ENCODE measurements at places on chromosomes 7 and 10.

DNA sequence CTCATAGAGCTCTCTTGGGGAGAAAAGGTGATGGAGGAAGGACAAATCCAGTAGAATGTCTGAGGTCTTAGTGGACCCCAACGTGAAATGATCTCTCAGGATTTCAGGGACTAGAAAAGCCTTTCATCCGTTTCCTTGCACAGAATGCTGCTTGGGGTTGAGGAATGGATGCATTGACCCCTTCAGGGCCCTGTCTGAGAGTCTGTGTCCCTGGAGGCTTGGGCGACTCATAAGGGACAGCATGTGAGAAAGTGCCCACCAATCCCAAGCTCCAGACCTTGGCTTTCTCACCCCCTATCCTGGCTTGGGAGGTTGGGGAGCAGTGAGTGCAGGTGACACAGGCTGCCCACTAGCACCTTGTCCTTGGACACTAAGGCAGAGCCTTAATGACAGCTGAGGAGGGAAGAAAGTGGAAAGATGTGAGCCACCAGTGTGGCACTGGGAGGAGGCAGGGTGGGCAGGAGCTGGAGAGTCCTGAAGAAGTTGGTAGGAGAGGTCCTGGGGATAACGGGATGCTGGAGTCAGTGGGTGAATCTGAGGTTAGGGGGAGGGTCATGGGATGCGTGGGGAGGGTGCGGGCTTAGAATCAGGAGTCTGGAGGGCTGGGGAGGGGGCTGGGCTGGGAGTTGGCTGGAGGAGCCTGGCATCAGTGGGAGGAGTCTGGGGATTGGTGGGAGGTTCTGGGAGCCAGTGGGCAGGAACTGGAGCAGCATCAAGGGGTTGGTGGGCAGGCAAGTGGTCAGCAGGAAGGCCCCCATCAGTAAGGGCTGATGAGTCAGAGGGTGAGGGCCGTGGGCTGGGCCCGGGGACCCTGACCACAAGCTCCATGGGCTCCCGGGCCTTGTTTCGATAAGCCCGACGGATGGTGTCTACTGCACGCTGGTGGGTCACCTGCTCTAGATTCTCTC is 8.6 kb downstream of the LZTS2 start:
- DNase-seq, result no peak

DNA sequence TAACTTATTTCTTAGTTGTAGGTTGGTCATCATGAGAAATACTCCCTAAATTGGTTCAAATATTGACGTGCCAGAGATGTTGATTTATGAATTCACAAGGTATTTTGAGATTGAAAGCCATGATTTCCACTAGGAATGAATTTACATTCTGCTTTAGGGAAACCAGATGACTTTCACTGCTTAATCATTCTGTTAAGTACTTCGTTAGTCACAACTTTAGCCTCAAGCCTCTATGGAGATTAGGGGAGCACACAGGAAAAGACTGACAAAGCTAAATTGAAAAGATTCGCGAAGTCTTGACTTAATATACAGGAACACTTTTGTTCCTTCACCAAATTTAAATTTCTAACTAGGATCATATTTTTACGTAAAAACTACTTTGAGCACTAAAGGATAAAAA is 250.4 kb upstream of the CACNA2D1 start:
- DNase-seq, result no peak

DNA sequence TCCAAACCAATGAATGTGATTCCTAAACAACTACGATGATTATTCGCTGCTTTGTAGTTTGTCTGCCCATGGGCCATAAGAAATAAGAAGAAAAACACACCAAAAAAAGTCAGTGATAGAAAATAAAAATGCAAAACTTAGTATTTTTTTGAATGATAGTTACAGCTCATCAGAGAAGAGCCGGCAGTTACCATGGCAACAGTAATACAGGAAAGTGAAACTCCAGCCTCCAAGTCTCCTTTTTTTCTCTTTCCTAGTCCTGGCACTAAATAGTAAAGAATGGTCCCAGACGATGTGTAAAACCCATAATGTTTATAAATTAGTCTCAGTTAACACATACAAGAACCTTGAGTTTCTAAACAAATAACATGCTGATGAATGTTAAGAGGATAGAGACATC is 21.6 kb upstream of the LHFPL3 start:
- no peak for DNase-seq

GRCh38 chr10:123147635-123148413 is at the start of gene HMX2:
Gene HMX2, plus strand, starts transcription at chr10:123148136. Its CDS starts 243 bp downstream, at chr10:123148379.
- no peak for DNase-seq

DNA sequence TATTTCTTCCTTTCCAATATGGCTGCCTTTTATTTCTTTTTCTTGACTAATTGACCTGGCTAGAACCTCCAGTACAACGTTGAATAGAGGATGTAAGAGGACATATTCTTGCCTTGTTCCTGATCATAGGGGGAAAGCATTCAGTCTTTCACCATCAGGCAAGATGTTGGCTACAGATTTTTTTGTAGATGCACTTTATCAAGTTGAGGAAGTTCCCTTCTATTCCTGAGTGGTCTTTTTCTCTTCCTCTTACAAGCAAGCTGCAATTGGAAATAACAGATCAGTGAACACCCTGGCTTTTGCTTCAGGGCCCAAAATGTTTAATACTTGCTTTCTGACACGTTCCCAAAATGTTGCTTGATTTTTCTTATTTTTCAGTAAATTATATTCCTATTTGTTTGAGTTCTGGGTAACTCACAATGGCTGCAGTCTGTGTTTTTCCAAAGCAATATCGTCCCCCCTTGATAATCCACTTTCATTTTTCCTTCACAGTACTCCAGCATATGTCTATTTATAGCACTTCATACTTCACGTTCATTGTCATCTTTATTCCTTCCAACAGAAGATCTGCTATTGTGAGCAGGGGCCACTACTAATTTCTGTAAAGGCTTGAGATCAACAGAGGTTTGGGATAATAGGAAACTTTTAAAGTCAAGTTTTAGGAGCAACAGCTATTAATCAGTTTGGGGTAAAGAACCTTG is 11.7 kb downstream of the CPEB3 start:
- no peak for DNase-seq

- no peak for DNase-seq
Observed at GRCh38 chr10:23293145-23293724, 51.4 kb downstream of the C10orf67 start.

DNA sequence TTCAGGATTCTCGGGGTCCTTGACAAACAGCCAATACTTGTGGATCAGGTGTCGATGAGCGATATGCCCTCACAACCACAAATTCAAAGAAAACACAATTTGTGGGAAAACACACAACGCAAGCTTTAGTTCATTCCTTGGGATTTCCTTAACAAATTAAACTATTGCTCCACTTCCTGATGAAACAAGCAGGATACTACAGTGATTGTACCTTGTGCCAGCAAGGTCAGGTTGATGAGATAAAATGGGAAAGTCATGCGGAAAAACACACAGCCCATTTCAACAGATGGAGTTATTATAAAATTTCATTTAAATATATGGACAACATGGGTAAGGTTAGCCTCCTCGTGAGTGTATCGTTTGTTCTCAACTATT is 8.8 kb upstream of the RHOBTB1 start:
- no peak for DNase-seq

GRCh38 chr10:86413046-86413728 is 46.6 kb upstream of the GRID1 start:
- DNase-seq, result peak; percentile 56

- no peak for DNase-seq
Observed at GRCh38 chr10:22437620-22438588, 92.6 kb downstream of the SPAG6 start.

DNA sequence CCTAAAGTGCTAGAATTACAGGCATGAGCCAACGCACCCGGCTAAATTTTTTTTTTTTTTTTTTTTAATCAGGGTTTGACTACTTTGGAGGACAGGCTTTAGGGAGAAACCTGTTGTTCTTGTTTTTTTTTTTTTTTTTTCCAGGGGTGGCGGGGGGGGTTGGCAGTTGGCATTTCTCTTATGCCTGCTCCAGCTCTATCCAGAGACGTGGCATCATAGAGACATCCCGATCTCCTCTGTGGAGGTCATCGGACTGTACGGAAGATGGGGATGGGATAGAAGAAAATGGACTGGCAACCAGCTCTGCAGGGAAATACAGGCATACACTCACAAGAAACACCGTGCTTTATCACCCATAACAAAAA is 130.8 kb downstream of the PRPF18 start:
- DNase-seq, result no peak

- DNase-seq, result no peak
Observed at GRCh38 chr10:77679217-77679616, 41.6 kb upstream of the KCNMA1 start.

GRCh38 chr10:92156874-92157773 is 133.8 kb downstream of the CPEB3 start:
- no peak for DNase-seq

DNA sequence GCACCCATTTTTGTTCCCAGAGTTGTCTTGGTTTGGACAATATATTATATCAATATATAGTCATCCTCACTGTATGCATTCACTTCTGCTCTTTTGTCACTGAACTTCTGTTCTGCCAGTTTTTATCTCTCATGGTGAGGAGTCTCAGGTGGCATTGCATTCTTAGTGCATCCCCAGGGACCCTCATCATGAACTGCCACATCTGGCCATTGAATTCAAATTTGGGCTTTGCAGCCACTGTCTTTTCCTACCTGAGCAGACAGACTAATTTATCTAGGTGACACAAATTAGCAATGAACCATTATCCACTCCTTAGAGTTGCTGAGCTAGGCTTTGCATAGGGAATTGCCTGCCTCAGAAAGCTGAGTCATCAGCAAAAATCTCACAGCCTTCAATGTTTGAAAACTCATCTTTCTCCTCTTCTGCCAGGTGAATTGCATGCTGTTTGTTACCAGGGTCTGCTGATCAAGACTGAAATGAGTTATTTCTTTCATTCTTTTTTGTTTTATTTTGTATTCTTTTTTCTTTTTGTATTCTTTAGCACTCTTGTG is 316.8 kb upstream of the MTPN start:
- DNase-seq, result no peak

- no peak for DNase-seq
Observed at GRCh38 chr10:76286536-76286935, 855.1 kb downstream of the LRMDA start.

- no peak for DNase-seq
Observed at GRCh38 chr7:20083781-20084180, 133.4 kb downstream of the MACC1 start.

DNA sequence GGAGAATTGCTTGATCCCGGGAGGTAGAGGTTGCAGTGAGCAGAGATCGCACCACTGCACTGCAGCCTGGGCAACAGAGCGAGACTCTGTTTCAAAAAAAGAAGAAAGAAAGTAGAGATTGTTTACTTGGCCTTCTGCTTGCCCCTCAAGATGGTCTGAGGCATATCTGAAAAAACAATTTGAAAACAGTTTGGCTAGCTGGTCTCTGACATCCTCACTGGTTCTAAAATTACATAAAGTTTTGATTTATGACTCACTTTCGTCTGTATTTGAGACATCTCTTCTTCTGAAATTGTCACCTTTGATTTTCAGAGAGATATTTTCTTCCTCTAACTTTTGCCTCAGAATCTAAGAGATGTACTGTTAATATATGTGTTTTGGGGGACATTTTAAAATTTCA is 49.6 kb upstream of the HELLS start:
- no peak for DNase-seq

GRCh38 chr7:11726001-11726793 is 105.8 kb downstream of the THSD7A start:
- no peak for DNase-seq

DNA sequence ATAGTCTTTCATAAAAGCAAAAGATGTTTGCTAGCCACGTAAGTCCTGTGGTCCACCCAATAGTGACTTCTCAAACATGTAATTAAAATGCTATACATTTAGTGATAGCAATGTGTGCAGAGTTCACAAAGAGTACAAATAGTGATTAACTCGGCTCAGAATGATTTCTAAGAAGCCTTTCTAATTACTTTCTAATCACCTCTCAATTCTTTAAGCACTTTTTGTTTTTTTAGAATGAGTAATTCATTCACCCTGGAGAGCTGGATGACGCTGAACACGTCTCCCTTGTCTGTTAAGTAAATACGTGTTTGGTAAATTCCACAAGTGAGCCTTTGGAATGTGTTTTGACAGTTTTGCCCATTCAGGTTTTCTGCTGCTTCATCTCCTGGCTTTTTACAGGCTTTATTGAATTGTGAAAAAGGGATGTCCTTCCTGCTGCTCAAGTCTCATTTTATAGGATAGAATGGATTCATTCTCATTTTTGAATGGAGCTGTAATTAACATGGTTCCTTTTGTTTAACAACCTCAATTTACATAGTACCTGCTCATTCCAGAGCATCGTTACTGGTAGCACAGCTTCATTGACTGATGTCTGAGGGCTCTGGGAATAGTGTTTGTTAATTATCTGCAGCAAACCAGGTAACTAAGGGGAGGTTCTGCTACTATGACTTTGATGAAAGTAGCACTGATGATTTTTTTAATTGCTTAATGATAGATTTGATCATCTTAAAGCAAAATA is 212.1 kb downstream of the VTI1A start:
- DNase-seq, result no peak

- no peak for DNase-seq
Observed at GRCh38 chr10:69669409-69669808, 39.4 kb downstream of the FAM241B start.

DNA sequence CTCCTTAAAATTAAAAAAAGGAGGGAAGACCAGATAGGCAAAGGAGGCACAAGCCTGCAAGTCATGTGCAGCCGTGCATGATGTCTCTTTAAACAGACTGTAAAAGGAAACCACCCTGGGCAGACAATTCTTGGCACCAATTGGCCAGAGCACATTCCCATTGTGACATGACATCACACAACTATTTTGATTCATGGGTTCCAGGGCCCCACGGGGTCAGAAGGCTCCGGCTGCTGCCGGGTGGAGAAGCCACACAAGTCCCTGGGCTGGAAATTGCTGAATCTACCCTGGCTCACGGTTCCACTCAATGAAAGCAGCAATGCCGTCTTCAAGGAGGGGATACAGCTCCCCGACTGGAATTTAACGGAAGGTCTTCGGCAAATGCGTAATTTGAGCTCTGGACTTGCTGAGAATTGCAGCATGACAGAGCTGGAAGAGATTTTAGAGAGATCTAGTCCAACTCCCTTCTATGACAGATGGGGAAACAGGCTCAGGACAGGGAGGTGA is 140.5 kb downstream of the PRKAG2 start:
- DNase-seq, result no peak

DNA sequence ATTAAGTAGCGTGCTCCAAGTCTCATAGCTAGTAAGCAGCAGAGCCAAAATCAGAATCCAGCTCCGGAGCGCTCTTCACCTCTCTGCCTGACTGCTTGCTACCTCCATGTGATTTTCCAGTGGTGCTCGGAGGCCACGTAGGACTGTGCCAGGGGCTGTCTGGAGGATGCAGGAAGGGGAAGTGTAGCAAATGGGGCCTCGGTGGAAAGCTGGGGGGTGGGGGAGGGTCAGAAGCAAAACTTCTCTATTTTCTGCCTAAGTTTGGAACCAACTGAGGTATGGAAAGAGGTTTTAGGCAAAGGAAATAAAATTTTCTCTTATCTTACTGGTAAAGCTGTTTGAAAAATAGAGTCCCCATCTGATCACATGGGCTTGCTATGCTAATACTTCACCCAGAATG is 108.7 kb downstream of the TBXAS1 start:
- DNase-seq, result no peak

GRCh38 chr10:42638055-42638820 is at the start of gene ZNF33B:
Gene ZNF33B, minus strand, starts transcription at chr10:42638570. Its CDS starts 1,642 bp downstream, at chr10:42636928.
- DNase-seq, result peak; percentile 97

- no peak for DNase-seq
Observed at GRCh38 chr7:133157045-133157444, 75.2 kb upstream of the CHCHD3 start.

GRCh38 chr7:31054608-31055278 is 2.6 kb downstream of the ADCYAP1R1 start:
- DNase-seq, result no peak

- DNase-seq, result no peak
Observed at GRCh38 chr7:149474309-149475120, 13.7 kb upstream of the ZNF777 start.

GRCh38 chr10:987870-988666 is at the start of gene GTPBP4:
Gene GTPBP4, plus strand, starts transcription at chr10:988434. Its CDS starts 46 bp downstream, at chr10:988480.
- DNase-seq, result peak; percentile 92
